Stimulated activated CD4-positive, alpha-beta T cell treated with anti-CD3 and anti-CD28 coated beads, Interleukin-4, amount 100 ng/mL, for 48 hours (primary cell): ENCODE measurements at places on chromosomes 7 and 10.

- DNase-seq: no peak
These were observed 464.3 kb upstream of the NRP1 start for GRCh38 chr10:33798754-33799153.

DNA sequence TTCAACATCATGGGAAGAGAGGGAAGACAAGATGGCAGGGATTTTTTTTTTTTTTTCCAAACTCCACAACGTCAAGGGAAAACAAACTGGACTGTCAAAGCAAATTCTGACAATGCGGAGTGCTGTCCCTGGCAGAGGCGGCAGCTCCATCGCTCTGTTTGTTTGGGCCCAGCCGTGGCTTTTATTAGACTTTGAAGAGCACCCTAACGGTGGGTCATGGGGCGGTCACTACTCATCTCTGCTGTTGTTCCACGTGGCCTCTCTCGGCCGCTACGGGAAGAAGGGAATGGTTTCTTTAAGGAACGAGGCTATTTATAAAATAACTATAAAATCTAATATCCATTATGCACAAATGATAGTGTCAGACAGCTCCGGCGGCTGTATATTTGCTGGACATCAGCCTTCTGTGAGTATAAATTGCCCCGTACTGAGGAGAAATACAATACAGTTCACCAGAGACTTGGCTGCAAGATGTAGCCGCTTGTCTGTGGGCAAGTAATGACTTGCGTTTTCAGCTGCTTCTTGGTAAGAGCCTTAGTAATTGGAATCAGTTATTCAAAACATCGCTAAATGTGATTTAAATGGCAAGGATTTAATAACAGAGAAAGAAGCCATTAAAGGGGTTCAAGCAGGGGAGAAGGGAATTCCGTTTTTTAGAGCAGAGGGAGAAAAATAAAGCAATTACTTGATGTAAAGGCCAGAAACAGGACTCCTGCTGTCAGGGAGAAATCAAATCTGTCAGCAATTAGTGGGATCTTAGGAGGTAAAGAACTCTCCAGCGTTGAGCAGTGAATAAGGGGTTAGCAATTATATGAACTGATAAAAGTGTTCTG lies 61.7 kb upstream of the RAB11FIP2 start:
- no peak for DNase-seq

DNA sequence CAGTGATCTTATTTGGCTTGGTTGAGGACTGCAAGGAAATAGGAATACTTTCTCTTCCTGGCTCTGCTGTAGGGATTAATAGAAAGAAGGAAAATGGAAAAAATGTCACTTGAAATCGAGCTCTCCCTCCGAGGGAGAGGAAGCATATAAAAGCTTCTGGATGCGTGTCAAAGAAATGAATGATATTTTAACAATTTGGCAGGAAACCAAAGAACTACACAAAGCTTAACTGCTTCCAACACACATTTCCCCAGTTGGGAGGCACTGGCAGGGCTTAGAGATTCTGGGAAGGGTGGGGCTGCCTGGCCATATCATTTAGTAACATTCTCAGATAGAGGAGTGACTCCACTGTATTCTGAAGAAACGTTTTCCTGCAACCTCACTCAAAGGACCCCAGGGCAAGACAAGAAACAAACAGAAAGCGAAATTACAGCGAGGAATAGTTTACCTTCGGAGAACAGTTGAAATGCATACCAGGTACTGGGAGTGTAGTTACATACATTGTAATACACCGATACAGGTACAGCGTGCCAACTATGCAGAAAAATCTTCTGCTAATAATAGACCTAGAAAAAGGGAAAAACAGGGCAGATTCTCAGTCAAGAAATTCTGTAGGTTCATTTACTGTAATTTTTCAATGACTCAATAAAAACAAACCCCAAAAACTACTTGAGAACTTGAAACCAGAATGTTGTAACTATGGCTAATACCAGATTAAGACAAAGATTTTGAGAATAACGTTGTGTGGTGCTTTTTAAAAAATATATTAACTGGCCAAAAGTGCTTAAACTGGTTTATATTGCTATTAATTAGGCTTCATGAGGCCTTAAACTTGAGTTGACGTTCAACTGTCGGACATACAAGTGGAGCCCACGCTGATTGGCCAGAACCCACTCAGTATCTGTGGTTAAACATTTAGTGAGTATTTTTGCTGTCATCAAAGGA lies 75.7 kb upstream of the ASAH2 start:
- DNase-seq: no peak

- DNase-seq: no peak
These were observed 83.3 kb downstream of the SLIT1 start for GRCh38 chr10:97102441-97102840.

- no peak for DNase-seq
These were observed 49.4 kb downstream of the TRIL start for GRCh38 chr7:28908775-28909174.

- DNase-seq: no peak
These were observed 127.8 kb downstream of the CACNB2 start for GRCh38 chr10:18268005-18268404.

- no peak for DNase-seq
These were observed 5.1 kb upstream of the PLPP4 start for GRCh38 chr10:120451968-120452367.

DNA sequence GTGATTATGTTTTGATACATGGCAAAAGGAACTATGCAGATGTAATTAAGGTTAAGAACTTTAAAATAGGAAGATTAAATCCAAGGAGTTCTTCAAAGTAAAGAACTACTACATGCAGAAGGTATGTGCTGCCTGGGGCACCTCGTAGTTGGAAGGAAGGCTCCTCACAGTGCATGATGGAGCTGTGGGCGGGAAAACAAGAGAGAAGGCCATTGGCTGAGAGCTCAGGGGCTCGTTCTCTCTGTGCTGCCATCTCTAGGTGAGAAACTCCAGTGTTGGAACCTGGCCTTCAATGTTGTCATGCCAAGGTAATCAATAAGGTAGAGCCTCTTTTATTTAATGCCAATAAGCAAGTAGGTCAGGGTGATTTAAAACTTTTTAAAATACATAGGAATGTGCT lies 391.4 kb upstream of the ETV1 start:
- DNase-seq: no peak
